ENCODE measurements at places on chromosomes 1 and 21. TPM values are rescaled to one million over a fixed set of nuclear protein-coding genes. Genes with fewer than 3 reads are reported as not detected.

The IFNGR2 gene
- not detected for total RNA-seq

The SMIM1 gene
- total RNA-seq: not detected

The ANKRD35 gene
- 0.14 TPM for total RNA-seq

The GPR25 gene
- not detected for total RNA-seq

The CYP2J2 gene
- not detected for total RNA-seq

The TSPAN1 gene
- total RNA-seq: not detected

The CLDN19 gene
- total RNA-seq: not detected

The VCAM1 gene
- total RNA-seq: 31.5 TPM

The ZBTB8A gene
- total RNA-seq: 0.26 TPM

The CRYAA gene
- not detected for total RNA-seq

The KIF26B gene
- not detected for total RNA-seq

The KIF14 gene
- total RNA-seq: 8.7 TPM

The GJA9 gene
- total RNA-seq: not detected

The NR5A2 gene
- not detected for total RNA-seq

The KCNT2 gene
- not detected for total RNA-seq

The UBXN10 gene
- 0.26 TPM for total RNA-seq

The AADACL4 gene
- not detected for total RNA-seq

The KRTAP12-2 gene
- not detected for total RNA-seq

The TGFB2 gene
- total RNA-seq: not detected

The AGMAT gene
- 3.4 TPM for total RNA-seq

The GJB5 gene
- total RNA-seq: not detected

The A3GALT2 gene
- not detected for total RNA-seq

The CAMSAP2 gene
- total RNA-seq: 0.31 TPM

The KRTAP21-2 gene
- not detected for total RNA-seq

The ZSWIM5 gene
- 1.0 TPM for total RNA-seq

The ADPRS gene
- total RNA-seq: 43.5 TPM

The PDPN gene
- total RNA-seq: not detected

The LMX1A gene
- not detected for total RNA-seq

The FAAP20 gene
- total RNA-seq: 43.4 TPM

The CNTN2 gene
- total RNA-seq: not detected

The PLA2G2C gene
- not detected for total RNA-seq

The KCNK2 gene
- total RNA-seq: not detected

All from natural killer cell treated with Interleukin-12 subunit alpha and Interleukin-12 subunit beta and Interleukin-15 and Interleukin-18, amount 100 ng/mL, for 72 hours (primary cell).